MG63 (cell line): ENCODE measurements at places on chromosomes 5 and 9. TPM values are rescaled to one million over a fixed set of nuclear protein-coding genes. Genes with fewer than 3 reads are reported as not detected.
A peak's percentile ranks its signal among the peaks of the same experiment; 100 is the strongest.

OBP2A gene
- total RNA-seq: not detected in 2 replicates

- DNase-seq: no peak
These were observed 125.3 kb upstream of the RFX3 start for GRCh38 chr9:3650994-3651622.

FCHO2 gene
- 4.2 and 4.4 TPM in 2 replicates for total RNA-seq

DNA sequence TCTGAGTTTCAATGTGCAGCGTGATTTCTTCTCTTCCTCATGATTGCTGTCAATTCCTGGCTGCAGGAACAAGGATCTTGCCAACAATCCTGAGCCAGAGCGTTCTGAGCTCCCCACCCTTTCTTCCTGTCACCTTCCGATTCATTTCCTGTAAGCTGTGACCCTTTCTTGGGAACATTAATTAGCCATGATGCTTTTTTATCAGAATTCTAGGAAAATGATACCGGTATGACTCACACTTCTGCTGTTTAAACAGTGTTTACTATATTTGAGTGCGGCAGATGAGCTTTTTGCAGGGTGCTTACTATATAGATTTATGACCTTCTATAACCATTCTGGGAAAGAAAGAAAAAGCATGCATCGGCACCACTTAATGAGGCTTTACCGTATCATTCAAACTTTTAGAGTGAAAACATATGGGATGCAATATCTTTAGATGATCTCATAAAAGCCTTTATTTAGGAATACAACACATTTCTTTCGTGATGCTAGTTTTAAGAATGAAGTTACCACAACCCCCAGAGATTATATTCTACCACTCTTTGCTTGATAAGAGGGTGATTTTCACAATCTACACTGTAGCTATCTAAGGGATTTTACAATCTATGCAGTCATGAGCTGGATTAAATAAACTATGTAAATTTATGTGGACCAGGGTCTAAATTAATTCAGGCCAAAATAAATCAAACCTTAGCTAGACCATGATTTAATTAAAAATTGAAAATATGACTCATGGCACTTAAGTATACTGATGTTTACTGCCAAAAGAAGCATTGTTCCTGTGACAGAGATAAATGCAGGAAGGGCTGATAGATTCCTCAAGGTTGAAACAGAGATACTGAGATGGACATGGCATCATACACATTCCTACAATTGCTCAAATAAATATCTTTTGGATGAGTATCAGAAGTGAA, 38.0 kb upstream of the OSMR start:
- peak; percentile 11 for DNase-seq
